ENCODE measurements at places on chromosomes 7 and 10.

GRCh38 chr10:5890452-5890915 lies 441 bp downstream of the FBH1 start:
- DNase-seq = no peak

DNA sequence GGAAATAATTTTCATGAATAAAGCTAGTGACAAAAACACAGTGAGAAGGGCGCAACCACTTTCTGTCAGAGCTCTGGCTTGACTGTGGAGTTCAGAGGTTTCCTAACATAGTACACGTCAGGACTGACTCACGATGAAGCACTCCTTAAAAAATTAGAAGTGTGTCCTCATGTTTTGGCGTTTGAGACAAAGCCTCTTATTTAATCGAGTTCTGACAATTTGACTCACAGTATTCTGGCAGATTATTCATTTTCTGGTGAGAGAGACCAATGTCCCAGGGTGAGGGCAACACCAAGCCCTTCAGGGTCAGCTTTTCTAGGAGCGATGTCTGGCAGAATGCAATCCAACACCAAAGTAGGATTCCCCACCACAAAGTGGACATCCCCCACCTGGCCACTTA lies 108.7 kb downstream of the DIP2C start:
- peak; percentile 51 for DNase-seq

DNA sequence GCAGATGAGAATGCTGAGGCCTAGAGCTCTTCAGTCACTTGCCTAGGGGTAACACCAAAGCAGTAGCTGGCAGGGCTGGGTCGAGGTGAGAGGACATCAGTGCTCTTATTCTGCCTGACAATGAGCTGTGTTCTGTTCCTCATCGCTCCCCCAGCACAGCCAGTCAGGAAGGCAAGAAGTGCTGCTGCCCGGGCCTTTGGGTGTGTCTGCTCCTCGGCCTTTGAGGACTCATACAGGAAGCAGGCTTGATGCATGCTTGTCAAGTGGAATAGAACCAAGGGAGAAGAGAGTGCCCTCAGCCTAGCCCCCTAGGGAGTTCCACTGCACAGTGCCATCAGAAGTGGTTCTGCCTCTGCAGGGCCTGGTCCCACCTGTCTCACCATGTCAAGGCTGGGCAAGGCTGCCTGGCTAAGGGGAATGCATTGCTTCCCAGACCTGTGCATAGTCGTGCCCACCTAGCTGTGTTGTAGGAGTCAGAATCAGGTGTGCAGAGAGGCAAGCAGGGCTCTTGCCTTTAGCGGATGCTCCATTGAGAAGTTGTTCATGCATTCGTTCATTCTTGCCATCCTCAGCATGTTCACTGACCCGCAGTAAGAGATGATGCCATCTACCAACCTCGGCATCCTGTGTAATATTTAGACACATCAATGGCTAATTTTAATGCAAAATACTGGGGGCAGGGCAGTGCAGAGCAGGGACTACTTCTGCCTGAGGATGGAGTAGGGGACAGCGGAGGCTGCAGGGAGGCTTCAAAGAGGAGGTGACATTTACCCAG lies 156.6 kb downstream of the RPS24 start:
- no peak for DNase-seq

DNA sequence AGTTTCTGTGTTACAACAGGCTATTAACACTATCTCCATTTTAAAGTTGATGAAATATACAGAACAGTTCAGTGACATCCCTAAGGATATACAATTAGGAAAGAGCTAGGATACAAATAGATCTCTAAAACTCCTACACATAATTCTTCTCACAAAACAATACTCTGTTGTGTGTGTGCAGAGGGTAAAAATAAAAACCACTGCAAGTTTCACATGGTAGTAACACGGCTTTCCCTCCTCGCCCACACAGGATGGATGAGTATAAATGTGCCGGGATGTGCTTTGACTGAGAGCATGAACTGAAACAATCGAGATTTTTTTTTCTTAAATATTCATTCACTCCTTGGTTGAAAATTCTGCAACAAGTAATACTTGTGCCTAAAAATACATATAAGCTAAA lies 131.5 kb upstream of the C1QL3 start:
- no peak for DNase-seq

DNA sequence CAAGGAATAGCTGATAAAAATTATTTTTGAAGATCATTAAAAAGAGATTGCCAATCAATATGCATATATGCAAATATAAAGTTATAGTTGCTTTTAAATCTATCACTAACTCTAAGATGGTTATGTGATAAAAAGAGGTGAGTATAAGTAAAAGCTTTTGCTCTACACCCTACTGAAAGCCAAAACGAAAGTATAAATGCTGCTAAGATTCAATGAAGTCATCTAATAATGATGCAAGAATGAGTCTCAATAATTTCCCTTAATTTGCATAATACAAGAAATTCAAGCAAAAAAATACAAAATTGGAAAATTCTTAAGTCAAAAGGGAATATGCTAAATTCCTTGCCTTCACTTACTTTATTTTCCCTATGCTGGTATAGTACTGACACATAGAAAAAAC lies 75.2 kb downstream of the WAPL start:
- DNase-seq = no peak

DNA sequence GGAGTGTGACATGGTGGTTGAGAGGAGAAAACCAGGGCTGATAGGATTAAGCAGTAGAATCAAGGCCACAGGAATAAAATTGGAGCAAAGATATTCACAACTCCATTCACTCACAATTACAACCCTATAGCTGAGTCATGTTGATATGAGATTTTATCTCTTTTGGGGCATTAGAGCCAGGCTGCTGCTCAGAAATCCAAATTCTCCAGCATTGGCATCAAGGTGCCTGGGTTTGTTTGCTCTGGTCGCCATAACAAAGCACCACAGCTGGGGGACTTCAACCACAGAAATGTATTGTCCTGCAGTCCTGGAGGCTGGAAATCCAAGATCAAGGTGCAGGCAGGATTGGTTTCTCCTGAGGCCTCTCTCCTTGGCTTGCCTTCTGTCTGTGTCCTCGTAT lies 52.5 kb upstream of the GRB10 start:
- DNase-seq = no peak

GRCh38 chr7:18426564-18427226 lies 68.9 kb upstream of the HDAC9 start:
- DNase-seq = no peak

Measured in fibroblast of the conjunctiva (primary cell).